ENCODE measurements at places on chromosomes 2 and 18.
A peak's percentile ranks its signal among the peaks of the same experiment; 100 is the strongest.

- no peak for DNase-seq
Observed at GRCh38 chr2:181485638-181485946, 28.4 kb downstream of the ITGA4 start.

- no peak for DNase-seq
Observed at GRCh38 chr2:85064927-85065577, 68.1 kb upstream of the TCF7L1 start.

GRCh38 chr2:12289120-12289802 lies 427.5 kb upstream of the TRIB2 start:
- DNase-seq = no peak

GRCh38 chr2:20223407-20224163 lies 1.3 kb downstream of the SDC1 start:
- peak; percentile 36 for DNase-seq

DNA sequence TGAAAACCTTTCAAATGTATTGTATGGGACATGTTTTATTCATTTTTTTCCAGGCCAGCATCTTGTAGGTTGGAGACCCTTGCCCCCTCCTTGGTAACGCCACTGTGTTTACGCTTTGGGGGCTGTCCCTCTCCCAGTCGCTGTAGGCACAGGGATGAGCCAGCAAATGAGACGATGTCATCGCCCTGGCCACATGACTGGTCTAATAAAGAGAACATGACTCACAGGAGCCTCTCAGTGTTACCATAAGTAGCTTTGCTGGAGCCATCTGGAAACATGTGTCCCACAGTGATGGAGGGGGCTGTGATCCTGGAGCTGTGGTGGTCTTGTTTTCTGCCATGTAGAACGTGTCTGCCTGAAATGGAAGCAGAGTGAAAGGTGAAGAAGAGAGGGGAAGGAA lies 78.9 kb downstream of the CD8B2 start:
- peak; percentile 17 for DNase-seq

DNA sequence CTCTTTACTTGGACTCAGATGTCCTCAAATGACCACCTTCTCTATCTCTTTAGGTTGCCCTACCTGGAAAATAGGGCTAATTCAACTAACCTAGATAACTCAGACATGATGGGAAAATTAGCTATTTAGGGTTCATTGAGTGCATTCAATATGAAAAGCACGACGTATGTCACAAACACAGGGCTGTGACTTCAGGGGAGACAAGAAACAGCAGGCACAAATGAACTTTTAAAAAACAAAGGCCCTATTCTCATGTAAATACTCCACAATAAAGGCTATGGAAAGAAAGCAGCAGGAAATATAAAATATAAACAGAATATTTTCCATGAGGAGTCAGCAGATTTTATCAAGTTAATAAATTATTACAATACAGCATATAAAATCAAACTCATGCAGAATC lies 97.8 kb downstream of the SS18 start:
- no peak for DNase-seq

GRCh38 chr2:104200533-104201168 lies 653.3 kb upstream of the POU3F3 start:
- DNase-seq = no peak

DNA sequence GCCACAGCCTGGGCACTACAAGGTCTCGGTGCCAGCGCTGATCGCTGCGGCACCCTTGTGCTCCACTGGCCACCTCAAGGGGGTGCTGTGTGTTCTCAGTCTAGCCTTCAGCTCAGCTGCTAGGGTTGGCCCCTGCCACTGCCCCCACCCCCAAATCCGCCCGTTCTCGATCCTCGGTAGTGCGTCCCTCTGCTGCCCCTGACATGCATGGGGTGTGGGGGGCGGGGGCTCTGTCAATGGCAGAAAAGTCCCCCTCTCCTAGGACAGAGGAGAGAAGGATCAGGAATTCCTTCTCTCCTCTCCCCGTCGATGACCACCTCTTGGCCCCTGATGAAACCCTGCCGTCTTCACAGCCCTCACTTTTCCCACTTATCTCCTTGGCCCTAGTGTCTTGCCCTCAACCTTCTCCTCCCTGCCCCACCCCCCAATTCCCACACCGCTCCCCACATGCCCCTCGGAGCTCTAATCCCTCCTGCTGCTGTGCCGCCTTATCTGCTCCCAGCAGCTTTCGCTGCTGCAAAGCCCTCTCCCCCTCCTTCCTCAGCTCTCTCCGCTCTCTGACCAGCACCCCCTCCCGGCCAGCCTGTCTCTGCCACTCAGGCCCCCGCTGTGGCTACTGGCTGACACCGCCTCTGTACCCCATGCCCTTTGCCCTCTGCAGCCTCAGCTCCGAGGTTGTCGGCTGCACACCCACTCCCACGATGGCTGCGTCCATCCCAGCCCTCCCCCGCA lies 4.3 kb upstream of the ASIC4 start:
- peak; percentile 41 for DNase-seq

GRCh38 chr2:3443506-3444084 lies 64.1 kb downstream of the TRAPPC12 start:
- no peak for DNase-seq

DNA sequence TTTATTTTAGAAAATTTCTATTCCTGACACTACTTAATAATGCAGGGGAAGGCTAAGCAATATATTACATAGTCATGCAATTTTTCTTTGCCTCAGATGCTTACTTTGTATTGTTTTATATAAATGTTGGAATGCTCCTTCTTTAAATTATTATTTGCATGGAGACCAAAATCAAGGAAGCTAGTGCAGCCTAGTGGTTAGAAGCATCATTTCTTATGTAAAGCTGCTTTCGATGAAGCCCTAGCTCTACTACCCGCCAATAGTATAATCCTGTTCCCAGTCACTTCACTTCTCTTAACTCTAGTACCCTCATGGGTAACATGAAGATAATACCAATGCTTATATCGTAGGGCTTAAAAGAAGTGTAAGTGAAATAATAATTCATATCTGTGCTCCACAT lies 198.9 kb downstream of the LRATD1 start:
- no peak for DNase-seq

DNA sequence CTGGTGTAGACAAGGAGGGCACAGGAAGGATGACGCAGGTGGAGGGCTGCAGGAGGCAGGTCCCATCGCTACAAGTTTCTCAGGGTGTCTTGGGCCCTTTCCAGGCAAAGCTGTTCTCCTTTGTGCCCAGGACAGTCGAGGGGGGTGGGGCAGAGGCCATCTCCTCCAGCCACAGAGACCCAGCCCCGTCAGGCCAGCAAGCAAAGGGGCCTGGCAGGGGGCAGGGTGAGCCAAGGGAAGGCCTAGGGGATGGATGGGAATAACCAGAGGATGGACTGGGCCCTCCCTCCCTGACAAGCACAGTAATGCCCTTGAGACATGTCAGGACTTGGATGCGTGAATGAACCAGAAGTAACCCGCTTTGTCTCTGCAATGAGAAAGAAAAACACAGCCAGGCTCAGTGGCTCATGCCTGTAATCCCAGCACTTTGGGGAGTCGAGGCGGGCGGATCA lies 6.3 kb downstream of the TCF23 start:
- DNase-seq = no peak

GRCh38 chr2:234603619-234604018 lies 106.7 kb upstream of the ARL4C start:
- no peak for DNase-seq

DNA sequence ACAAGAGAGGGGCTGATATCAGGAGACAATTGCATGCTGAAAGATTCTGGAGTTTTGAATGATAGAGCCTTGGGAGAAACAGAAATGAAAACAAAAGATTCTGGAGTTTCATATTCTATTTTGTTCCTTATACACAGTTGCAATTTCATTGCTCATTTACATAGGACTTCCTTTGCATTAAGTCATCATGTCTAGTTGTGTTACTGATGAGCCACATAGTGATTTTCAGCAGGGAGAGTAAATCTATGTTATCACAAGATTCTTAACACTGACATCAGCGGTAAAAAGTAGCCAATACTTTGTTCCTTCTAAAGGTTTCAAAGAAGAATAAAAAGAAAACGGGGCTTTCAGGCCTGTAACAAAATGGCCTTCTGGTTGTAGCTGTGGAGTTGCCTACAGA lies 7.1 kb downstream of the ADAM17 start:
- DNase-seq = peak; percentile 32

DNA sequence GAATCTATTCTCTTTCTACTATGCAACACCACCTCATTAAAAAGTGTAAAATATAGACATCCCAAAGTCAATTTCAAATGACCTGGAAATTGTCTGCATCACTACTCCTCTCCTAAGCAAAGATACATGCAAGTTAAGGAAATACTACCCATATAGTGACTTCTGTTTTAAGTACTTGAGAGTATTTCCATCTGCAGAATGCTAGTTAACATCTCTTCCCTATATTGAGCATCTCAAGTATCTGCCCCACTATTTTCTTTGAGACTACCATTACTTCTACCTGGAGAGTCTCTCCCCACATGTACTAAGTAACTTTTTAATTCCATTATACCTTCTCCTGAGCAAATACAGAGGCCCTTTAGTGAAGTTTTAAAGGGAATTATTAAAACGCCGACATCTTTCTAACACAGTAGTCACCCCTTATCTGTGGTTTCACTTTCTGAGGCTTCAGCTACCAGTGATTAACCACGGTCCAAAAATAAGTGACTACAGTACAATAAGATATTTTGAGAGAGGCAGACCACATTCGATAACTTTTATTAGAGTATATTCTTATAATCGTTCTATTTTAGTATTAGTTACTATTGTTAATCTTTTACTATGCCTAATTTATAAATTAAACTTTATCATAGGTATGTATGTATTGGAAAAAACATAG lies 21.8 kb downstream of the CWC22 start:
- DNase-seq = no peak

DNA sequence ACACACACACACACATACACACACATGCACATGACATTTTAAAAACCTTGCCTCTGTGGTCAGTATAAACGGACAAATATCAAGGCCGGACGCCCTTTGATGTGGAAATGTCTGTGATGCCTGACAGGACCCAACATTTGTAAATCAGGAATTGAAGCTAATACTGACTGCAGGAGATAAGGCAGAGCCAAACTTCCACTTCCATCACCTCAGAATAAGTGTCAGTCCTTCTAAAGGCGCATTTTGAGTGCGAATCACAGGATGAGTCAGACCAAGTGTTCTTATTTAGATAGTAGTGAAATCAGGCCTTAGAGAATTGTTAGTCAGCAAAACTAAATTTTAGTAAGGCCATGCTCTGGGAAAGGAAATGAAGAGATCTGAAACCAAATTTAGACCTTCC lies 211.7 kb upstream of the LRATD1 start:
- DNase-seq = peak; percentile 80

- DNase-seq = no peak
Observed at GRCh38 chr2:25063876-25064660, 22.2 kb downstream of the EFR3B start.

DNA sequence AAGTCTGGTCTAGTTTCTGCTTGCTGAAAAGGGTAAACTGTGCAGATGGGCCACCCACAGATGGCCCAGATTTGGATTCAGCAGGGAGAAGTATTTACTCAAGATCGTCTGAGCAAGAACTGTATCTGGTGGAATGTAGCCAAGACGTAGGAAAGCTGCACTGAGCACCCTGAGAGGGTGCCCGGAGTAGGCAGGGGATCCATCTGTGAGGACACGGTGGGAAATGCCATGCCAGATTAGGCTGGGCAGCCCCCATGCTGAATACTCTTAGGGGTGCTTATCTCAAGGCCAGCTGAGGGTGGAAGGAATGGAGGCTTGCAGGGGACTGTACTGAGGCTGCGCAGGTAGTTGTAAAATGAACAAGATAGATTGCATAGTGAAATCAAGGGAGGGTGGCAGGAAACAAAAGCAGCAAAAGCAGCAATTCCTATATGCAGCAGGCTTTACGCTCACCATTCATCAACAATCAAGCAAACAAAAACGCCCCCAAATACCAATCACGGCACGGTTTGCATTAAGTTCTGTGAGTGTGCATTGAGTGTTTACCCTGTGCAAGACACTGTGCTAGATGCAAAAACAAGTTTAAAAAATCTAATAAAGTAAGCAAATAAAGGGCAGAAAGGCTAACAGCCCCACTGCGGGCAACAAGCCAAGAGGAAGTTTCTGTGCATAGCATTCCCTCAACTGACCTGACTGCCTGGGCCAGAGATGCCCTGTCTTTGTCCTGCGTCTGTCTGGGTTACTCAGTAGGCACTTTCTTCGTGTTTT lies 32.2 kb upstream of the LPIN2 start:
- DNase-seq = no peak

DNA sequence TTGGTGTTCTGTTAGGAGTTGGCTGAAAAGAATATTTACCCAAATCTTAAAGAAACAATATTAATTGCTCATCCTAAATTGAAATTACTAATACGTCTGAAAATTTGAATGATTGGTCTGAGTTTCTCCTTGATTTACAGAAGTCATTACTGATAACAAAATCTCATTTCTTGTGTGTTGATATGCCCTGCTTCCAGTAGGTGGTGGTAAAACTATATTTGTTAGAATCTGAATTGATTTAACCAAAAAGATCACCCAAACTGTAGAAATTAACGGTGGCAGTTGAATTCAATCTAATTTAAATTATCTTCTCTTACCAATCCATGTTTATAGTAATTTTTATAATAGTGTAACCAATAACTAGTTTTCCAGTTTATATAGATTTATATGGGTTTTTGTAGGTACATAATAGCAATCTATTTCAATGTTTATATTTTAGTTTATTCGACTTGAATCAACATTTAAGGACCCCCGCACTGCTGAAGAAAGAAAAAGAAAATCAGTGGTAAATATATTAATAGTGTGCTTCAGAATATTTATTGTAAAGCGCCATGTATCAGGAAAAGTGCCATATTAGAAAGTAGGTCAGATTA lies 38.3 kb downstream of the PAPOLG start:
- DNase-seq = peak; percentile 12

DNA sequence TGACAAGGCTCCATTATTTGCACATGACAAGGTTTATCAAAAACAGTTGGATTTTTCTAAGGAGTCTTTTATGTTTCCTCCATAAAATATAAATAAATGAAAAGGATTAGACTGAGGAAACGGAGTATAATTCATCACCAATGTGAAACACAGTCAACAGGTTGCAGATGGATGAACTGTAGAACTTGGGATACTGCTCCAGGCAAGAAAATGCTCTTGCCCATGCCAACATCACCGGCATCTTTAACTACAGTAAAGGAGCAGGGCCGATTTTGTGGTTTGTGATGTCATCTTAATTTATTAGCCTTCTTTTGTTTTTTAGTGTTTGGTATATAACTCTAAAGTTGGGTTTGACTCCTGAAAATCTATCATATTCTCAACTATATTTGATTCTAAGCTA lies 577.3 kb downstream of the EPHA4 start:
- DNase-seq = no peak

- DNase-seq = no peak
Observed at GRCh38 chr2:66095820-66096345, 339.0 kb upstream of the MEIS1 start.

- DNase-seq = no peak
Observed at GRCh38 chr18:79910563-79911343, 40.7 kb downstream of the SLC66A2 start.

- no peak for DNase-seq
Observed at GRCh38 chr18:8515142-8515865, 93.9 kb upstream of the RAB12 start.

Data from fibroblast of skin of right quadriceps (primary cell).